Mesenteric fat pad (tissue), 1 donor: ENCODE measurements at places on chromosomes 5 and 9. TPM values are rescaled to one million over a fixed set of nuclear protein-coding genes. Genes with fewer than 3 reads are reported as not detected.
A peak's percentile ranks its signal among the peaks of the same experiment; 100 is the strongest.

The IL13 gene
- not detected for total RNA-seq

The ASPN gene
- total RNA-seq, result 4.0 TPM

The FAM151B gene
- 4.0 TPM for total RNA-seq

The LCN1 gene
- total RNA-seq, result 2.3 TPM

The COL15A1 gene
- 73.3 TPM for total RNA-seq

The ZNF658 gene
- 3.1 TPM for total RNA-seq

The CBY3 gene
- not detected for total RNA-seq

The STPG3 gene
- total RNA-seq, result not detected

The SLC45A2 gene
- total RNA-seq, result not detected

The PCDHA8 gene
- total RNA-seq, result 0.19 TPM

DNA sequence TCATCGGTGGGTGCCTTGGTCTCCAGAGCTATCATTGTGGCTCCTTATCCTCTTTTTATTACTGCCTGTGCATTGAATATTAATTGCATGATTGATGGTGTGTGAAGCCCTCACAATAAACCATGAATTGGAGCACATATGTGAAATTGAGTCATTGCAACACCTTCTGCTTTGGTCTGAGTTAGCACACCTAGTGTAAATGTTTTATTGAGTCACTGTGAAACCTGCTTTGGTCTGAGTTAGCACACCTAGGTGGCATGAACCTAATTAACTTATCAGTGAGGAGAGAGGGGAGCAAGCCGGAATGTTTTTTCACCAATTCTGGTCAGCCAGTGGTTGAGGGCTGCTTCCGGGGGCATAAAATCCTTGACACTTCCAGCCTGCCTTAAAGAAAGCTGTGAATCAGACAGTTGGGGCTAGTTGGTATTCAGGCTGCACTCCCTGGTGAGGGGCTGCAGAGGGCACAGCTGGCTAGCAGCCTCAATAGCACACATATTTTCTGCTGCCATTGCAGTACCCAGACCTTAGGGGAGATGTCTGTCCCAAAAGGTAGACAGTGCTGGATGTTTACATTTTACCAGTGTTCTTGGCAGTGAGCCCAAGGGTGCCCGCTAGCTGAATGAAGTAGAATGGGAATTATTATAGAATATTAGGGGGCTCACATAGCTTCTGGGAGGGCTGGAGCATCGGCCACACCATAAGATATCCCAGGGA is 76.5 kb upstream of the GOLM1 start:
- no peak for DNase-seq

GRCh38 chr9:13063880-13064459 is 215.5 kb downstream of the MPDZ start:
- no peak for DNase-seq

- DNase-seq, result no peak
Observed at GRCh38 chr5:174195517-174195916, 150.0 kb downstream of the NSG2 start.

DNA sequence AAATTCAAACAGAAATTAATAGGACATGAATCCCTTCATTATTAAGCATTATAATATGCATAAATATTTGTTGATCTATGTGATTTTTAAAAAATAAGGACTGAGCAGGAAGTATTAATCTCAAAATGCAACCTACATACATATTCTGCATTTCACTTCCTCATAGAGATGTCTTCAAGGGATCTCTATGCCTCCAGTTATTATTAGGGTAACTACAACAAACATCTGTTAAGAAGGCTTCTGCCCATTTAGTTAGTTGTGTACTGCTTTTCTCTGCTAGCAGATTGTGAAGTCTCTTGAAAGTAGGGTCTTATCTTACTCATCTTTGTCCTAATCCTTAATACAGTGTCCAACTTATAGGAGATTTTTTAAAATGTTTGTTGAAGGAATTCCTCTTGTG is 414.1 kb downstream of the ACTL7B start:
- no peak for DNase-seq

- DNase-seq, result no peak
Observed at GRCh38 chr5:54738118-54738972, 220.8 kb downstream of the SNX18 start.

- DNase-seq, result no peak
Observed at GRCh38 chr5:80654054-80654390, 430 bp upstream of the MSH3 start.

DNA sequence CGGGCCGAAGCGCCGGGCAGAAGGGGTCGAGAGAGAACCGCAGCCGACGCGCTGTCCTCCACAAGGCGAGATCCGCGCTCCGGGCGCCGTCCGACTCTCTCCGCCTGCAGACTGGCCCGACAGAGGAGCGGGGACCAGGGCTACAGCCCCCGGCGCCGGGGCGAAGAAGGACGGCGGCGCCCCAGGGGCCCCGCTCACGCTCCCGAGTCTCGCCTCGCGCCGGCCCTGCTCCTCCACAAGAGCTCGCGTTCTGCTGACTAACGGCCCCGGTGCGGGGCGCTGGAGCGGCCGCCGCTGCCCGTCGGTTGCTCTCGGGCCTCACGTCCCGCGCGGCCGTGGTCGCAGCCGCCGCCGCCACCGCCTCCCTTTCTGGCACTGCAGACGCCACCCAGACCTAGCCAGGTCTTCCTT is 338 bp downstream of the ABHD17B start:
- DNase-seq, result no peak

- DNase-seq, result no peak
Observed at GRCh38 chr5:176469296-176469695, 21.1 kb downstream of the FAF2 start.

DNA sequence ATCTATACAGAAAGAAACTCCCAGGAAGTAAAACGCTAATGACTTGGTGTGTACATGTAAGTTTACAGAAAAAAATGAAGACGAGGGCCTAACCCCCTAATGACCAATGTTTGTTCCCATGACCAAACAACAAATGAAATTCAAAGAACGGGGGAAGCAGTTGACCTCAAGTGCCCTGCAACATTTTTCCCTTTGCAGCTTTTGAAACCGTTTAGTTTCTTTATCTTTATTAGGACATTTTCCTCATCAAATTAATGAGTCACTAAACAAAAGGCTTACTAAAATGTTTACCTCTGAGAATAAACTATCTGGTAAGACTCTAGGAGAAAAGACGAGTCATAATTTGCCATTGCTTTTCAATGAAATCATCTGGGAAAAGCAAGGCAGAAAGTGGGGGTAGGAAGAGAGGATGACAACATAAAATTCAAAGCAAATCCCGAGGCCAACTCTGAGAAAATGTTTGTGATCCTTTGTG is 57.4 kb downstream of the LHFPL2 start:
- DNase-seq, result no peak

GRCh38 chr9:84941792-84942191 is 272.3 kb downstream of the NTRK2 start:
- no peak for DNase-seq

GRCh38 chr5:111255169-111255568 is 31.0 kb downstream of the CAMK4 start:
- no peak for DNase-seq

- no peak for DNase-seq
Observed at GRCh38 chr9:1055166-1055565, 5.0 kb downstream of the DMRT2 start.

DNA sequence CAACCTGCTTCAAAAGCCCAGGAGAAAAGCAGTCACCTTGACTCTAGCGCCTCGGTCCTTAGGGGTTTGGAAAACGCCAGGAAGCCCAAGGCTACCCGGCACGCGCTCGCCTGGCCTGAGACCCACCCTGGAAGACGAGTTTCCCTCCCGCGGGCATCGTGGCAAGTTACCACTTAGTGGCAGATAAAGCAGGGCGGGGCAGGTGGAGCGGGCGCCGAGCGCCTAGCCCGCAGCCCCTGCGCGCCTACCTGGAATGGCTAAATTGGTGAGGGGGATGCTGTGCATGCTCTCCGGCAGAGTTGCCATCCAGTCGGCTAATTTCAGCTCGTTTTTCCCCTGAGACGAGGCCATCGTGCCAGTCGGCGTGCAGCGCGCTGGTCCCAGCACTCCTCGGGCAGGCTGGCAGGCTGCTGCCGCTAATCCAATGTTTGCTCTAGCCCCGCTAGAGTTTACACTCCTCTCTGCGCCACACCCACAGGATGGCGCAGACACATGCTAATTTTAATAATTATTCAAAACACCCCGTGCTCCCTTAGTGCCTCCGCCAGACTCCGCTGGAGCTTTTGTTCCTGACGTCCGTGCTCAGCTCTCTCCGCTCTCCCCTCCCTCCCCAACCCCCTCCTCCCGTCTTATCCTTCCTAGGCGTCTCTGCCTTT is at the start of gene PLCXD3:
Gene PLCXD3 (minus strand): TSS at position 426 of the 656 bp plus-strand sequence. CDS start 75 bp downstream, at position 351.
- no peak for DNase-seq

GRCh38 chr9:131839281-131840084 is 99.6 kb upstream of the RAPGEF1 start:
- DNase-seq, result no peak

GRCh38 chr5:175246242-175246888 is 197.6 kb downstream of the DRD1 start:
- no peak for DNase-seq

DNA sequence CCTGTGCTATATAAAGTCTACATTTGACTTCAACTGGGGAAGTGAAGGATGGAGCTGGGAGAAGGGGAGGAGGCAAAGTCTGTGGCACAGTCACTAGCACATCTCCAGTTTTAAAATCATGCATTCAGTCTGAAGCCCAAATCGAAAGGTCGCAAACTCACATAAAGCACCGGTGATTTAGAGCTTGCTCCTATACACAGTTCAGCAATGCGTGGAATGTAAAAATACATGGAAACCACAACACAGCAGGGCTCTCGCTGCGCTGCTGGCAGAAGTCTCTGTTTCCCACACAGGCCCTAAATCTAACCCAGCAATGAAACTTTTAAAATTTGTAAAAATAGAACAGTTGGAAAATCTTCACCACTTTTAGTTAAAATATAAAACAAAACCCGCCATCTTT is 68.2 kb downstream of the EBF1 start:
- no peak for DNase-seq

GRCh38 chr9:124861342-124862229 is at the start of the genes ARPC5L and RPL35:
Gene ARPC5L, plus strand, starts transcription at chr9:124862130. Its CDS starts 7,161 bp downstream, at chr9:124869291.
Gene RPL35, minus strand, starts transcription at chr9:124861957. Its CDS starts 45 bp downstream, at chr9:124861912.
- peak; percentile 98 for DNase-seq

DNA sequence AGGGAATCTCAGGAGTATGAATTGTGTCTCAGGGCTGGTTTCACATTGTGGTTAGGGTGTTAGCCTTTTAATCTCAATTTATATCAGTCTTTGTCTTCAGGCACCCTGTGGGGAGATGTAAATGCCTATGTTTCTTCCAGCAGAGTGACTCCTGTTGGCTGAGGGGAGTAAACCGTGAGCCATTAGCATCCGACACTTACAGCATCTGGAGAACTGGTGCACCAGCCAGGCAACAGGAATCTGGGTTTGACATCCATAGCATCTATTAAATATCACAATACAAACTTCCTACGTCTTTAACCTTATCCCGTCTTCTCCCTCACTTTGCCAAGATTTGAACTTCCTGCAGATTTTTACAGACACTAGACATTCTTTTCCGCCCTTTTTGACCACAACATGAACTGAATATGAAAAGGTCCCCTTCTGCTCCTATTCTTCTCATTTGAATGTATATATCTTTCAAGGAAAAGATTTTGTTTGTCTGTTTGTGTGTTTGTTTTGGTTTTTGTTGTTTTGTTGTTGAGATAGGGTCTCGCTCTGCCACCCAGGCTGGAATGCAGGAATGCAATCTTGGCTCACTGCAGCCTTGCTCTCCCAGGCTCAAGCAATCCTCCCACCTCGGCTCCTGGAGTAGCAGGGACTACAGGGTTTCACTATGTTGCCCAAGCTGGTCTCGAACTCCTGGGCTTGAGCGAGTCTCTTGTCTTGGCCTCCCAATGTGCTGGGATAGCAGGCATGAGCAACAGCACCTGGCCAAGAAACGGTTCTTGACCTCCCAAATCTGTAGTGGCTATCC is 626.2 kb downstream of the TLR4 start:
- no peak for DNase-seq

DNA sequence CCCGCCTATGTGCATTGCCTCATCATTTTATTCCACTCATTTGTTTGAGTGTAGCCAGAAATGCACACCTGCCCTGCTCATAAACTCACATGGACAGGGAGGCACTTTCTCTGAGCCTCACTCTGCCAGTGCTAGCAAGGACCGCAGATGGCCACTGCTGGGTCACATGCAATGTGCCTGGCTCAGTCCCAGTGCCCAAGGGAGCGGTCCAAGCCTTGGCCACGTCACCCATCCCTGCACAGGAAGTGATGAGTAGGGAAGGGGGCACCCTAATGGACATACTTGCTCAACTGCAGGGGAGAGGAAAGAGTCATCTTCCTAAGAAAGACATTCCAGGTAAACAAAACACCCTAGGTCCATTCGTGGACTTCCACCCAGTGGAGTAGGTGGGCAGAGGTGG is 630.9 kb downstream of the IRX1 start:
- DNase-seq, result no peak

GRCh38 chr5:115016646-115017045 is 153.1 kb downstream of the TRIM36 start:
- DNase-seq, result no peak

DNA sequence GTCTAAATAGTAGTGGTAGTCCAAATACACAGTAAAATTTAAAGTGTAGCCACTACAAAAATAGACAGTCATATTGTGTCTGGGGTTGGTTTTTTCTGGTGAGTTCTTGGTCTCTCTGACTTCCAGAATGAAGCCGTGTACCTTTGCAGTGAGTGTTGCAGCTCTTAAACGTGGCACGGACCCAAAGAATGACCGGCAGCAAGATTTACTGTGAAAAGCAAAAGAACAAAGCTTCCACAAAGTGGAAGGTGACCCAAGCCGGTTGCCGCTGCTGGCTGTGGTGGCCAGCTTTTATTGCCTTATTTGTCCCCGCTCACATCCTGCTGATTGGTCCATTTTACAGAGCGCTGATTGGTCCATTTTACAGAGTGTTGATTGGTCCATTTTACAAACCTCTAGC is 188.7 kb downstream of the ZNF608 start:
- DNase-seq, result no peak

GRCh38 chr5:9128136-9128535 is 417.7 kb downstream of the SEMA5A start:
- no peak for DNase-seq

DNA sequence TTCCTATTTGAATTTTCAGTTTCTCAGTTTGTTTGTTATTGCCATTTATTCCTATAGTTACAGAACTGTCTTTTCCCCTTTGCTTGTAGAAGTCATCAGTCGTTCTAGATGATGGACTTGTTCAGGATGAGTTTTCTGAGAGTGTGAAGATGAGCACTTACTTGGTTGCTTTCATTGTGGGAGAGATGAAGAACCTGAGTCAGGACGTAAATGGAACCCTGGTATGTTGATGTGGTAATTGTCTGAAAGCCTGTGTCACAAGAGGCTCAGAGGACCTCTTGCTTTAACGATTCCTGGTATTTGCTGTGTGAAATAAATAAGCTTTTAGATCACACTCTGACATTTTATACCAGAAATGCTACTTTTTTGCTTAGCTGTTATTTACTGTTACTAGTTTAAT is 50.6 kb downstream of the LNPEP start:
- DNase-seq, result no peak

DNA sequence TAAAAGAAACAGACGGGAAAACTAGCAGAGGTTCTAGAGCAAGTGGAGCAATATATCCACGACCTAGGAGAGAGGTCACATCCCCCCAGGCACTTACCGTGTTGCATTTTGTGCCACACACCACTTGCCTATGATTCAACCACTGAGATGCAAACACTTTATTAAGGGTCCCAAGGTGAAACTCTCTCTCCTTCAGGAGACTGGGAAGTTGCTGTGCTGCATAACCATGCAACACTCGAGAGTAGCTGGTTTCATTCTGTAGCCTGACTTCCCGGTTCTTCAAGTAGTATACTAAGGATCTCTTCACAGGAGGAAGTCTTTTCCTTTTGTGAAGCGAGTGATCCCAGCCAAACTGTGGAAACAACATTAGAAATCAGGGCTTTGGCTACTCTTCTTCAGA is 1.6 kb downstream of the DCAF12 start:
- DNase-seq, result no peak
